ENCODE measurements at places on chromosomes 2 and 18.

- H3K4me3 ChIP-seq: no peak overlapping the region
- no peaks in the 10 kb centered on the region for H3K4me1 ChIP-seq
- H3K27ac ChIP-seq: no peak overlapping the region
- no peaks in the 10 kb centered on the region for H3K27me3 ChIP-seq
- no peak for DNase-seq
These were observed 326.8 kb downstream of the AKAIN1 start for GRCh38 chr18:4870177-4870773.

GRCh38 chr2:120981443-120981842 lies 245.8 kb downstream of the GLI2 start:
- H3K36me3 ChIP-seq: no peaks in the 10 kb centered on the region
- H3K27ac ChIP-seq: no peak overlapping the region
- peak; percentile 1 for DNase-seq
- peaks cover 5% of the 10 kb centered on the region for H3K4me1 ChIP-seq

- no peaks in the 10 kb centered on the region for H3K4me1 ChIP-seq
- no peaks in the 10 kb centered on the region for H3K27me3 ChIP-seq
- no peak for DNase-seq
- H3K27ac ChIP-seq: no peak overlapping the region
These were observed 969.6 kb upstream of the PIK3C3 start for GRCh38 chr18:40985436-40985835.

DNA sequence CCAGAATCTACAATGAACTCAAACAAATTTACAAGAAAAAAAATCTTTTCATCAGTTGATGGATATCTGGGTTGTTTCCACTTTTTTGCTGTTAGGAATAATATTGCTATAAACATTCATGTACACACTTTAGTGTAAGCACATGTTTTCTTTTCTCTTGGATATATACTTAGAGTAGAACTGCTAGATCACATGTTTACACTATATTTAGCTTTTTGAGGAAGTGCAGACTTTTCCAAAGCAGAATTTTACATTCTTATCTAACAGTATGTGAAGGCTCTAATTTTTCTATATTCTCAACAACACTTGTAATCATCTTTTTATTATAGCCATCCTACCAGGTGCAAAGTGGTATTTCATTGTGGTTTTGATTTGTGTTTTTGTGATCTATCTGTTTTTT lies 103.6 kb upstream of the RMP24 start:
- no peak for DNase-seq
- H3K36me3 ChIP-seq: peaks cover 5% of the 10 kb centered on the region
- no peaks in the 10 kb centered on the region for H3K4me1 ChIP-seq
- no peak overlapping the region for H3K4me3 ChIP-seq
- H3K27ac ChIP-seq: no peak overlapping the region

- H3K4me3 ChIP-seq: no peak overlapping the region
- H3K36me3 ChIP-seq: no peaks in the 10 kb centered on the region
- DNase-seq: no peak
- H3K4me1 ChIP-seq: no peaks in the 10 kb centered on the region
- no peaks in the 10 kb centered on the region for H3K27me3 ChIP-seq
These were observed 32.1 kb downstream of the HK2 start for GRCh38 chr2:74865770-74866674.

- H3K4me1 ChIP-seq: peaks cover 4% of the 10 kb centered on the region
- H3K36me3 ChIP-seq: no peaks in the 10 kb centered on the region
- H3K4me3 ChIP-seq: no peak overlapping the region
- H3K27ac ChIP-seq: no peak overlapping the region
- peaks cover 5% of the 10 kb centered on the region for H3K27me3 ChIP-seq
- no peak for DNase-seq
These were observed 107.7 kb downstream of the COPS8 start for GRCh38 chr2:237193436-237193835.

DNA sequence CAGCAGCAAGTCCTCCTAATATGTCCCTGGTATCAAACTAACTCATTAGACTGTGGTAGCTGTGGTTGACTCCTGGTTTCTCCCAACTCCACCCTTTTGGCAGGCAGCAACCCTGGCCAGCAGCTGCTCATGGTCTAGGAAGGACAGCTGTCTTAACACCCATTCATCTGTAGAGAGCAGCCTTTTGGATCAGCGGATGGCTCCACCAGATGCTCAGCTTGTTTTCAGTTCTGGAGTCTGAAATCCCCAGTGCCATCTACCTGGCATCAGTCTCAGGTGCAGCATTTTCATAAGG lies 100.5 kb downstream of the SPOPL start:
- no peaks in the 10 kb centered on the region for H3K36me3 ChIP-seq
- H3K4me3 ChIP-seq: no peak overlapping the region
- no peak for DNase-seq
- H3K4me1 ChIP-seq: peaks cover 16% of the 10 kb centered on the region

DNA sequence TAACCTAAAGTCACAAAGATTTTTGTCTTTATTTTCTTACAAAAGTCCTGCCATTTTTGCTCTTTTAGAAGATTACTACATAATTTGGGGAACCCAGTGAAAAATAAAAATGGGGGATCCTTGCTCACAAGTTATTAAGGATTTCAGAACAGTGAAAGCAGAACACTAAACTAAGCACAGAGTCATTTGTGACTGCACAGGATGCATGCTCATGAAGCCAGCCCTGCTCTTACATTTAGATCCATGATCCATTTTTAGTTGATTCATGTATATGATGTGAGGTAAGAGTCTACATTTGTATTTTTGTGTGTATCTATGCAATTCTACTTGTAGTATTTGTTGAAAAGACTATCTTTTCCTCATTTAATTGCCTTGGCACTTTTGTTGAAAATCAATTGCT lies 21.8 kb downstream of the SP140L start:
- H3K4me1 ChIP-seq: no peaks in the 10 kb centered on the region
- no peak overlapping the region for H3K4me3 ChIP-seq
- no peaks in the 10 kb centered on the region for H3K27me3 ChIP-seq
- no peak overlapping the region for H3K27ac ChIP-seq
- H3K36me3 ChIP-seq: peaks cover 5% of the 10 kb centered on the region

- H3K4me1 ChIP-seq: peaks cover 18% of the 10 kb centered on the region
- H3K27me3 ChIP-seq: peaks cover 6% of the 10 kb centered on the region
- H3K27ac ChIP-seq: no peak overlapping the region
- no peak overlapping the region for H3K4me3 ChIP-seq
These were observed 94.9 kb downstream of the MBD2 start for GRCh38 chr18:54129448-54130067.

GRCh38 chr18:34870555-34871310 lies 160.6 kb downstream of the DTNA start:
- peak overlapping the region; percentile 59 for H3K27ac ChIP-seq
- peaks cover 29% of the 10 kb centered on the region for H3K4me1 ChIP-seq
- H3K27me3 ChIP-seq: peaks cover 1% of the 10 kb centered on the region
- DNase-seq: no peak

- peak within 1 kb of the TSS; percentile 89 for H3K27ac ChIP-seq
- peak within 1 kb of the TSS; percentile 92 for H3K4me3 ChIP-seq
- peak; percentile 83 for DNase-seq
- no peaks in the 10 kb centered on the region for H3K36me3 ChIP-seq
These were observed at the start of gene TGIF1 for GRCh38 chr18:3450012-3450798. TSS of gene TGIF1 (plus strand) at chr18:3450172. CDS start at chr18:3450490, 318 bp downstream.

- DNase-seq: no peak
- H3K4me1 ChIP-seq: no peaks in the 10 kb centered on the region
- no peaks in the 10 kb centered on the region for H3K36me3 ChIP-seq
These were observed 17.3 kb upstream of the MALT1 start for GRCh38 chr18:58653814-58654509.

- DNase-seq: no peak
- H3K4me1 ChIP-seq: peaks cover 23% of the 10 kb centered on the region
- no peaks in the 10 kb centered on the region for H3K36me3 ChIP-seq
- H3K27me3 ChIP-seq: peaks cover 28% of the 10 kb centered on the region
- peak overlapping the region; percentile 95 for H3K4me3 ChIP-seq
- H3K27ac ChIP-seq: peak overlapping the region; percentile 34
These were observed 515 bp downstream of the TSHZ1 start for GRCh38 chr18:75211002-75211621.

DNA sequence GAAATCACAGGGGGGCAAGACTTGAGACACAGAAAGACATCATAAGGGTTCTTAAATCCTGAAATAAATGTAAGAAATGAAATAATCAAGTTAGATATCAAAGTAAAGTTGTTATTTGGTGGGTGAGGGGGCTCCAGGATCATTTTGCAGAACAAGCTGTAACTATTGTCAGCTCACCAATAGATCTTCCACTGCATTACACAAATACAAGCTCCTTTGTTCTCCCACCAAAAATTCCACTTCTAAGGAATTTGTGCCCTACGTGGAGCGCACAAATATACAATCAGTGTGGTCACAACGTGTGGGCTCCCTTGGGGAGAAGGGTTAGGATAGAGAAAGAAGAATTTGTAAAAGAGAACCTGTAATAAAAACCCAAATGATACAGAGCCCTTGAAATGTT lies 19.2 kb upstream of the GALNT5 start:
- H3K4me1 ChIP-seq: peaks cover 5% of the 10 kb centered on the region
- H3K27me3 ChIP-seq: no peaks in the 10 kb centered on the region
- H3K4me3 ChIP-seq: no peak overlapping the region
- H3K36me3 ChIP-seq: no peaks in the 10 kb centered on the region
- H3K27ac ChIP-seq: no peak overlapping the region

GRCh38 chr2:149652526-149652925 lies 65.0 kb upstream of the MMADHC start:
- no peaks in the 10 kb centered on the region for H3K36me3 ChIP-seq
- no peak overlapping the region for H3K4me3 ChIP-seq
- no peak overlapping the region for H3K27ac ChIP-seq
- no peaks in the 10 kb centered on the region for H3K27me3 ChIP-seq
- no peaks in the 10 kb centered on the region for H3K4me1 ChIP-seq
- no peak for DNase-seq

GRCh38 chr2:85865539-85866164 lies 23.1 kb downstream of the ST3GAL5 start:
- H3K36me3 ChIP-seq: no peaks in the 10 kb centered on the region
- peaks cover 5% of the 10 kb centered on the region for H3K4me1 ChIP-seq
- no peak overlapping the region for H3K4me3 ChIP-seq
- H3K27me3 ChIP-seq: no peaks in the 10 kb centered on the region

DNA sequence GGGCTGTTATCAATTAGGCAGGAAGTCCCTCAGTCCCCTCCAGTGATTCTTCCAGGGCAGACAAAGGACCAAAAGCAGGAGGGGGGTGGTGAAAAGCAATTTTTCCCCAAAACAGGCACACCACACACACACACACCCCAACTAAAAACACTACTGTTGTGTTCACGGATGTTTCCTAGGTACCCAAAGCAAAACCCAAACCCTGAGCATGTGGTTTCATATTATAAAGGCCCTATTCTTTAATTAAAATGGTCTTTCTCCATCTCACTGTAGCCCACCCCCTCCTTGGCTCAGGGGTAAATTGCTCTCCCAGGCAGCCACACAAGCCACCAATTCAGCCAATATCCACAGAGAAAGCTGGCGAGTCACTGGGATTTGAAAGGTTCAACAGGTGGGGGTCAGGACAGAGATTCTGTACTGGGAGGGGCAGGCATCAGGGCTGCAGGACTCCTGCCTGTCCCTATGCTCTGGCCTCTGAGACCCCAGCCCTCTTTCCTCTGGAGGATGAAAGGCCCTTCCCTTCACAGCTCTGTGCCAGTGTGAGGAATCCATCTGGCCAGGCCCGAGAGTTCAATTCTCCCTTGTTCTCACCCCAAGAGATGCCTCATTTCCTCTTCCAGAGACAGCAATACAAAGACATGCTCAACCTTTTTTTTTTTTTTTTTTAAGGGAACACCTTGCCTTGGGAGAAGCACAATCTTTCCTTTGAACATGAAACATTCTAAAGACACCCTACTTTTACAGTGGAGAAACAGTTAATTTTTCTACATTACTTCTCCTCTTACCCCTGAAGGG lies 43.6 kb downstream of the SPRED2 start:
- H3K4me1 ChIP-seq: peaks cover 29% of the 10 kb centered on the region
- no peak overlapping the region for H3K4me3 ChIP-seq
- H3K27me3 ChIP-seq: peaks cover 3% of the 10 kb centered on the region

DNA sequence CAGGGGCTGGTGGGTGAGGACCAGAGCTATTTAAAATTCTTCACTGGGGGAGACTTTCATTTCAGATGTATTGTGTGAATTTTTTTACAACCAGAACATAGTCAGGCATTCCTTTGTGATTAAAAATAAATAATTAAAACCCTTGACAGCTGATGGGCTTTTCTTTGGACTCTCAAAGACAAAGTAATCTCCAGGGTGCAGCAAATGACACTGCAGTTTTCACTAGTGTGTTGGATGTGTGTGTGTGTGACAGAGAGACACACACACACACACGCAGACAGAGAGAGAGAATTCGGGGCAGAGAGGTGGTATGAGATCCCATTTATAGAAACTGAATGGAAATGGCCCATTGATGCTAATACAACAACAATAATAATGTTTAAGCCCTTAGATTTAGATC lies 10.3 kb upstream of the GALNT14 start:
- H3K4me1 ChIP-seq: peaks cover 12% of the 10 kb centered on the region
- no peaks in the 10 kb centered on the region for H3K36me3 ChIP-seq
- DNase-seq: no peak
- no peak overlapping the region for H3K4me3 ChIP-seq
- no peak overlapping the region for H3K27ac ChIP-seq

DNA sequence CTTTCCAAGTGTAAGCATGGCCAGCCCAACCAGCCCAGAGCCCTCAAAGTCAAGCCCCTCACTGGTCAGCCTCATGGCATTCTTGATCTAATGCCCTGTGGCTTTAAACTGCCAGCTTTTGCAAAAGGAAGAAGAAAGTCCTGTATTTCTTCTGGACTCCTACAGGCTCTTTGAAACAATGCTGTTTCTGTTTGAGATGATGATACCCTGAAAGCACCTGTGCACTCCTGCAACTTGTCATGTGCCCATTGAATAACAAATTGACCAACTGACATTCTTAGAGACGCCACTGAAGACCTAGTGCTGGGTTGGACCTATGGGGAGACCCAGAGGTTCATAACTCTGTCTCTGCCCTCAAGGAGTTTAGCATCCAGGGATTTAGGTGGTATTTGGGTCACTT lies 82.0 kb upstream of the MSH2 start:
- no peaks in the 10 kb centered on the region for H3K36me3 ChIP-seq
- no peaks in the 10 kb centered on the region for H3K27me3 ChIP-seq
- peaks cover 10% of the 10 kb centered on the region for H3K4me1 ChIP-seq
- H3K4me3 ChIP-seq: peak overlapping the region; percentile 40

DNA sequence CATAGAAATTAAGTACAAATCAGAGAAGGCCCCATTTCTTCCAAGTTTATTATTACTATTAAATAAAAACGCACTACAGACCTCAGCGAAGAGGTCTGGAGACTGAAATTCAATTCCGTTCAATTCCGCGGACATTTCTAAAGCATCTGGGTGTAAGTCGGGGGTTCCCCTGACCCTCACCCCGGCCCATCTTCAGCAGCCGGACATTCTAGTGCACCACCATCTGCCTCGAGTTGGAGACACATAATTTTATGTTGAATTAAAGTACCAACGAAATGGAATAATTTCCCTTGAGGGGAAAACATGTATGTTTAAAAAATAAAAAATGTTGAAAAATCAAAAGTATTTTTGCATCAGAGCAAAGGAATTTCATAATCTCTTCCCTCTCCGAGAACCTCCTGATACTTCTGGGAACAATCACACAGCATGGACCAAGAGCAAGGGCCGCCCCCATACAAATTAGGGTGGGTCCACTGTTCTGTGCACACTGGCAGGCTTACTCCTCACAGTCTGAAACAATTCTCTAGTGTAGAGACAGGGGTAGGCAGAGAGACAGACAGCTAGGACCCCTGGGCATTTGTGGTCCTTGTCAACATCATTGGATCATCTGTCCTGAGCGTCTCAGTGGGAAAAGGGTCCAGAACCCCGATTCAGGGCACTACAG lies 29.3 kb downstream of the MBP start:
- H3K4me1 ChIP-seq: peaks cover 58% of the 10 kb centered on the region
- peaks cover 5% of the 10 kb centered on the region for H3K36me3 ChIP-seq
- no peak for DNase-seq
- no peak overlapping the region for H3K4me3 ChIP-seq
